ENCODE measurements at places on chromosomes 6 and 20.

DNA sequence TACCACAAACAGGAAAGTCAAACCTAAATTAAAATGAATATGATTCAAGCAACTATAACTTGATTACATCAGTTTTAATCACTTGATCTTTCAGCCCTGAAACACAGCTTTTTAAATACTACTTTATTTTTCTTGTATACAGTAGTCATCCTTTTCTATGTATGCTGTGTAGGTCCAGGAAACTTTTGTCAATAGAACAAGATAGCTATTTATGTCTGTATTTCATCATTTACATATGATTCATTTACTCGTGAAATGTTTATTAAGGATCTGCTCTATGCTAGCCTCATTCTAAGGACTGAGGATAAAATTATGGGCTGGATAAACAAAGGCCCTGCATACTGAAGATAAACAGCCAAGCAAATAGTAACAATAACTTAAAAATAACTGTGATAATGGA lies 930.2 kb downstream of the TFAP2A start:
- no peak for DNase-seq

DNA sequence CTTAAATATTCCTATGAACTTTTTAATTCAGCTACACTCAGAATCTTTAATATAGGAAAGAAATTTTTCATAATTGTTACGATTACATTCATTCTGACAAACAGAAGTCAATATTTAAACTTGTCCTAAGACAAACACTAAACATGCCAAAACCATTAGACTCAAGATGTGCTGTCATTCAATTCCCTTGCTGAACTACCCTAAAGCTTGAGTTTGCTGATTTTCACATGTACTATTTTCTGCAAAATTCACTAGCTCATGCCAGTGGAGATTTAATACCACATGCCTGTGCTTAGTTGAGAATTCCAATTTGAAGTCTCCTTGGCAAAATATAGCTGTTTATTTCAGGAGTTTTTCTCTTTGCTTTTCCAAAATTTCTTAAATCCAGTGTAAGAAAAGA lies 448.0 kb downstream of the COL12A1 start:
- DNase-seq, result no peak

DNA sequence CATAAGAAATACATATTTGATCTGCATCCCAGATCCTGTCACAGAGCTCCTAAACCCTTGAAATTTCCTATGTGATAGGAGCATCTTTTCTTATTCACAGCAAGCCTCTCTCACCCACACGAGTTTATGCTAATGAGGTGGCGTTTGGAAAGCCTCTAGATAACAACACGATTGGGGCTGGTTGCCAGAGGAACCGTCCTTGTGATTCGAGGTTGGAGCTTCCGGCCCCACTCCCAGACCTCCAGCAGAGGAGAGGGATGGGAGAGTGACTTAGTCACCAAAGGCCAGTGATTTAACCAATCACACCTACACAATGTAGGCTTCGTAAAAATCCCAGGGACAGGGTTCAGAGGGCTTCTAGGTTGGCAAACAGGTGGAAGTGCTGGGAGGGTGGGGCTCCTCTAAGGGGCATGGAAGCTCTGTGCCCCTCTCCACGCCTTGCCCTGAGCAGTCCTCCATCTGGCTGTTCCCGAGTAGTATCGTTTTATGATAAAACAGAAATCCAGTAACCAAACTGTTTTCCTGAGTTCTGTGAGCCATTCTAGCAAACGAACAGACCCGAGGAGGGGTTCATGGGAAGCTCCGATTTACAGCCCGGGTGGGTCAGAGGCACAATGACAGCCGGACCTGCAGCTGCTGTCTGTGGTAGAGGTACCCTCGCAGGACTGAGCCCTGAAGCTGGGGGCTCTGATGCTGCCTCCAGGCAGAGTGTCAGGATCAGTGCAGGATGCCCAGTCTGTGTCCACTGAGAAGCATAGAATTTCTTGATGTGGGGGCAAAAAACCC lies 238.1 kb upstream of the ARID1B start:
- DNase-seq, result no peak

DNA sequence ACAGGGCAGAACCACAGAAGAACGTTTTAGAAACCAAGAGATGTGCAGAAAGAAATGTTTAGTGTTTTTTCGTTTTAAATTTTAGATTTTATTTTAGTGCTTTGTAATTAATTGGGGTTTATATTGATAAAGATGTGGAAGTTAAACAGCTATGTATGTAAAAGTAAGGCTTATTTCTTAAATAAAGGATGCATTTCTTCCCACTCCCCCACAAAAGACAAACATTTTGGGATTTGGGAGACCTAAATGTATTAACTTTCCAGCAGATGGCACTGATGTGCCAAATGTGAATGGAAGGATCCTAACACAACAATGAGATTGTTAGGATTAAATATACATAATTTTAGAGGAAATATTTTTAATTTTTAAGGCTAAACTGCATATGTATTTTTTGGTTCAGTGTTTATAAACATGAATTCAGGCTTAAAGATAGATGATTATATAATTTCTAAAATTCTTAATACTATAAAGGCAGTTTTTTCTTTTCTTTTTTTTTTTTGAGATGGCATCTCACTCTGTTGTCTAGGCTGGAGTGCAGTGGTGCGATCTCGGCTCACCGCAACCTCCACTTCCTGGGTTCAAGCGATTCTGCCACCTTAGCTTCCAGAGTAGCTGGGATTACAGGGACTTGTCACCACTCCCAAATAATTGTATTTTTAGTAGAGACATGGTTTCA lies 12.0 kb downstream of the PFDN4 start:
- DNase-seq, result no peak

DNA sequence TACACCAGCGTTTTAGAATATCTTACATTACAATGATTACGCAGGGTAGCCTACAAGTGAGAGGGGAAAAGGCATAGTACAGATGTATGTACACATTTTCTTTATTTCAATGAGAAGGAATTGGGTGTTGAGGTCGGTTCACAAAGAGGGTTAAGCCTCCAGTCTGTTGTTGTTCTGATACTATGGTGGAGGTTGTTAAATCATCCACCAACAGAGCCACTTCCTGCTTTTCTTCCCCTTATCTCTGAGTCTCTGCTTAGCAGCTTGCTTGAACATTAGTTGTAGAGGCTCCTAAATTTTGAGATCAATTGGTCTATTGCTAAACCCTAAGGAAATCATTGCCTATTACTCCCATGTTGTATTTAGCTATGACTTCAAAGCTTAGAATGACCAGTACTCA lies 7.3 kb downstream of the RGS17 start:
- no peak for DNase-seq

GRCh38 chr6:130725551-130725950 lies 101.7 kb upstream of the SMLR1 start:
- DNase-seq, result no peak

DNA sequence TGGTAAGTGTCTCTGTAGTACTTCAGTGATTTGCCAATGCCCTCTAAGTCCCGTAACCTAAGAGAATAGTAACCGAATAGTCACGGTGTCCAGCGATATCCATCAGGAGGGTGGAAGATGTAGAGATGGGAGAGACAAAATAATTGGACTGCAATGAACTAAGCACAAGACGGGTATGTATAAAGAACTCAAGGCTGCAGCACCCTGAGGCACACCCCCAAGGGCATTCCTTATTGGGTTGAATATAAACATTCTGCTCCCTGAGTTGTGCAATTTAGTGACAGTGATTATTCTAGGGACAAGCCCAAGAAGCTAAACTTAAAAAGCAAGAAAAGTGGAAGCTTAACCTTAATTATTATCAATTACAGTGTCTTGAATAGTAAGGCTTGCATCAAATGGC lies 14.6 kb downstream of the DST start:
- no peak for DNase-seq

GRCh38 chr6:161584051-161584450 lies 310.2 kb upstream of the AGPAT4 start:
- DNase-seq, result no peak

- no peak for DNase-seq
These were observed 112.0 kb upstream of the COL21A1 start for GRCh38 chr6:56359201-56359899.

GRCh38 chr6:158861686-158862381 lies 42.7 kb upstream of the EZR start:
- no peak for DNase-seq

DNA sequence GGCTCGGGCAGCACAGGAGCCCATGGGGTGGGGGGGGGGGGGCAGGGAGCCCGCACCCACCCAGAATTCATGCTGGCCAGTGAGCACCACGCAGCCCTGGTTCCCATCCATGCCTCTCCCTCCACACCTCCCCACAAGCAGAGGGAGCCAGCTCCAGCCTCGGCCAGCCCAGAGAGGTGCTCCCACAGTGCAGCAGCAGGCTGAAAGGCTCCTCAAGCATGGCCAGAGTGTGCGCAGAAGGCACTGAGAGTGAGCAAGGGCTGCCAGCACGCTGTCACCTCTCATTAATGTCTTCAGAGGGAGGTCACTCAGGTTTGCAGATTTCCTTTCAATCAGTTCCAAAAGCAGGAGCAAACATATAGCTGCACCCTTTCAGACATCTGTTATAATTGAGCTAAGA lies 32.4 kb downstream of the GSTA4 start:
- DNase-seq, result no peak

GRCh38 chr20:50673466-50674137 lies 17.7 kb downstream of the RIPOR3 start:
- no peak for DNase-seq

GRCh38 chr20:25489221-25489871 lies 81.9 kb downstream of the GINS1 start:
- no peak for DNase-seq

DNA sequence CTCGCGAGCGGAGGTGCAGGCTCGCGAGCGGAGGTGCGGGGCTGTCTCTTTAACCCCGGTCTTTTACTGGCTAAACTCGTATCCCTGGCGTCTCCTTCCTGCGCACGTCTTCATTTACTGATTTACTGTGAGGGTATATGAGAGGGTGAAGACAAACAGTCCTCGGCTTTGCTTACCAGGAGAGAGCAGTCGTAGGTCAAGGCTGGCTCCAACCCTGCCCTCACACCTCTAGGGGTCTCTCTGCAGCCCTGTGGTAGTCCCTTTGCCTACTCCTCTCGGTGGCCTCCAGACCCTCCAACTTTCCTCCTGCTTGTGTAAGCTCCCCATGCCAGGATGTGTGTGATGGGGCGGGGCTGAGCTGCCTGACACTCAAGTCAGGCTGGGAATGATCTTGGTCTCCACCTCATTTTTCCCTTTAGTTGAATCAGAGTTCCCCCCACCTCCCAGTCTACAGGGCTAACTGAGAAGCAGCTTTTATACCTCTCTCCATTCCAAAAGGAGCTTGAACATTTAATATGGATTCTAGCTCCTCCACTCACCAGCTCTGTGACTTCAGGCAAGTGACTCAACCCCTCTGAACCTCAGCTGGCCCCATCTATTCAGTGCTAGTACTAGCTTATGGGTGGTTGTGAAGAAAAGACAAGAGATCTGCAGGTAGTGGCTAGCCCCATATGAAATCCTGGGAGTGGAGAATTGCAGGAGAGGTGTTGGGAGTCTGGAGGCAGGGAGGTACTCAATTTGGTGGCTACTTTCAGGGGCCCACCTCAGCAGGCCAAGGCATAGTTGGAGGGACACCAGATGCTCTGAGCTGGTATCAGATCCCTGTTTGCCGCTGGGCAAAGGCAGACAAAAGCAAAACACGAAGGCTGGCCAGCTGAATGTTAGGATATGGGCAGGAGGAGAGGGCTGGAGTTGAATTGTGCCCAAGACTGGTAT lies 902 bp downstream of the SLC29A1 start:
- peak; percentile 61 for DNase-seq

GRCh38 chr6:26044140-26045064 lies 42.8 kb upstream of the HFE start:
- DNase-seq, result no peak

DNA sequence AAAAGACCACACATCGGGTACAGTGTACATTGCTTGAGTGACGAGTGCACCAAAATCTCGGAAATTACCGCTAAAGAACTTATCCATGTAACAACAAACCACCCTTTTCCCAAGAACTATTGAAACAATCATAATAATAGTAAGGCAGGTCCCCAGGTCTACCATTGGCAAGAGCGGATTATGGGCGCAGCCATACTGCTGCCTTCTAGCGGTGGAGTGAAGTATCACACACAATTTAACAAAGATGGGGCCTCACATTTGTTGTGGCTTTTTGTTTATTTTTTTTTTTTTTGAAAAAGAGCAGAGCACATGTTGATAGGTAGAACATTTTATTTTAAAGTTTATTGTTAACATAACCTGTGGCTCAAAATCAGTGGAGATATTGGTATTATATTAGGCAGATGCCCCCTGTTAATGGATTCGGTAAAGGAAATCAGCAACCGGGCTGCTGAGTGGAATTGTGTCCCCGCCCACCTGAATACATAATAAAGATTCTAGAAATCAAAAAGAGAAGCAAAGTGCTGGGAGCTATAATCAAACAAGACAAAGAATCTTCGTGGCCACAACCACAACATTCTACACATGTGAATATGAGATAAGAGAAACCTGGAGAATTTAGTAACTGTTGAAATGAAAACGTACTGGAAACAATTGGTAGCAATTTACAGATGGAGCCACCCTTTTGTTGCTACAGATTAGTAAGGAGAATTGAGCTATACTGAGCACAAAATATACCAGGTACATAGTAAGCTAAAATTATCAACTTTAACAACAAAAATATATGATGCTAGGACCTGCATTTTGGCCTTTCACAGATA lies 94.2 kb upstream of the EXOC2 start:
- no peak for DNase-seq

GRCh38 chr6:73169633-73170032 lies 55.7 kb downstream of the KHDC1L start:
- no peak for DNase-seq

GRCh38 chr20:16539280-16540021 lies 33.8 kb downstream of the KIF16B start:
- no peak for DNase-seq

DNA sequence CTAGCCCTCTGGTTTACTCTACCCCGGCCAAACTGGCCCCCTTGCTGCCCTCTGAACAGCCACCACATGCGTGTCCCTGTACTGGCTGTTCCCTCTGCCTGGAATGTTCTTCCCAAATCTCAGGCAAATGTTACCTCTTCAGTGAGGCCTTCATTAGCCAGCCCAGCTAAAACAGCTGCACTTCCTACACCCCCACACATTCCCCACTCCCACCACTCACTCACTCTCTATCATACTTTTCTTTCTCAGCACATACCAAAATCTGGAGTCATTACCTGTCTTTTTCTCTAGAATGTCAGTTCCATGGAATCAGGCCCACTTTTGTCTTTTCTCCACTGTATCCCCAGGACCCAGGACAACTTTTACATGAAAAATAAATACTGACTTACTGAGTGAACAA lies 401.2 kb upstream of the SULF2 start:
- DNase-seq, result no peak

DNA sequence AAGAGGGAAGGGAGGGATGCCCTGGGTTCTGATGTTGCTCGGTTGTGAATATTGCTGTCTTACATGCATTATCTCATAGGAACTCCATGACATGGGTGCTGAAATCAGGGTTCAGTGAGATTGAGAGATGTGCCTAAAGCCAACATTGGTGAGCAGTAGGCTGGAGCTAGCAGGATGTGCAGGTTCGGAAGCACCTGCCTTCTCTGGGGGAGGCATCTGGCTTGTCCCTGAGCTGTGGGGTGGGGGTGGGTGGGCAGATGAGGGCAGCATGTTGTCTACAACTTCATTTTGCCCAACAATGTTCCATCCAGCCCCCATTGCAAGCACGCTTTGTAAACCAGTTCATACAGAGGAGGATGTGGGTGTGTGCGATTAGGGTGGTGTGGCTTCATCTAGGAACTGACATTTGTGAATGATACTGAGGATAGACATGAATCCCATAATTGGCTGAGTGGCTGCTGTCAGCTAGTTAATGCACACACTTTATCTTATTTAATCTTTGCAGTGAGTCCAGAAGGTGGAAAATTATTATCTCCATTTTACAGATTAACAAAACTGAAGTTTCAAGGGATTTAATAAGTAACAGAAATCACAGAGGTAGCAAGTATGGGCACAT lies 119.4 kb downstream of the SYNDIG1 start:
- DNase-seq, result no peak

GRCh38 chr6:114432400-114432799 lies 89.6 kb upstream of the HS3ST5 start:
- no peak for DNase-seq

All from aorta (tissue), 5 donors.